ENCODE measurements at places on chromosomes 4 and X.

DNA sequence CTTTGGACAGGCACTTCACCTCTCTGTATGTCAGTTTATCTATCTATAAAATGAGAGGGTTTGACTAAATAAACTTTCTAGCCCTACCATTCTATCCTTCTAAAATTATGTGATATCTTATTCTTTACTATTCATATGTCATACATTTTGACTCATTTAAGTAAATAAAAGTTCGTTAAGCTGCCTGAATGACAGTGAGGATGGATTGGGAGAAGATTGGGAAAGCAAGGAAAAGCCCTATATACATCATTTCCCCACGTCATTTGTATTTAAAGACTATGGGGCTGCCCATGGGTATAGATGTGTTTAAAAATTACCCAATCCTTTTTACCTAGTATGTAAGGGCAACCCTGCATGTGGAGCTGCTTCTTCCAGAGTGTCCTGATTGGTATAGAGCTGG is 5.3 kb downstream of the SLC16A2 start:
- DNase-seq = no peak

DNA sequence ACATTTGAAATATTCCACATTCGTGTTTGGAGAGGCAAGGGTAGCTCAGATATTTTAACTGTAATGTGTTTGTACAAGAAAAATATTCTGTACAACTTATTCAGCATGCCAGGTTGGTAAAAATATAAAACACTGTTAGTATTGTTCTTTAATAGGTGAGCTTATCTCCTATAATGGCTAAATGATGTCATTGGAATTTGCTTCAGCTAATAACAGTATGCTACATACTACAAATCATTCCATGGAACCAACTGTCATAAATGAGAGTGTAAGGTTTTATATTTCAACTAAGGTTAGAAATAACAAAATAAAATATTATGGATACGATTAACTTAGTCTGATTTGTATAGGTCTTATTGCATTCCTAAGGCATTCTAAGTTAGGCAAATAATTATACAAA is 206.6 kb downstream of the ADGRL3 start:
- no peak for DNase-seq

DNA sequence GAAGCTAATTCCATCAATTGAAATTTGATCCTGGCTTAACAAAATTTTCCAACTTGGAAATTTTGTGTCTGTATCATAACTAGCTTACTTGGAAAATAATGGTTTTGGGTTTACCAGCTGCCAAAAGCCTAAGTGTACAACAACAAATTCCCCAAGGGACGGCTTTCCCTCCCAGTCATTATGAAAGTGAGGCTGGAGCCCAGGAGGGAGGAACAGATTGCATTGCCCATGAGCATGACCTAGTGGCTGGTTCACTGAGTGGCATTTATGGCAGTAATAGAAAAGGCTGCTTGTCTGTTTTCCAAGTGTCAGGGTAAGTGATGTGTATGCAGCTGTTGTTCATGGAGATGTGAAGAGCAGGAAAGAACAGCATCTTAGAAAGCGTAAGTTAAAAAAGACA is 70.8 kb upstream of the HHIP start:
- DNase-seq = no peak

DNA sequence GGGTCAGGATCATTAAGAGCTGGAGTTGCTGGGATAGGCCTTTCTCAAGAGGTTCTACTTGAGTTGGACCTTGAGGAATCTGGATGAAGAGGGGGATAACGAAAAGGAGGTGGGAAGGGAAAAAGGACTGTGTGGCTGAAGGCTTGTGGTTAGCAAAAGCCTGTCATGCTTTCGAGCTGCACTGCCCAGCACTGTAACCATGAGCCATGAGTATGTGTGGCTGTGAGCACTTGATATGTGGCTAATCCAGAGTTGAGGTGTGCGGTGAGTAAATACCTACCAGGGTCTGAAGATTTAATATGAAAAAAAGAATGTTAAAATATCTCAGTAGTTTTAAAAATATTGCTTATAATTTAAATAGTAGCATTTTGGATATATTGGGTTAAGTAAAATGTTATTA is 11.4 kb downstream of the TMEM165 start:
- no peak for DNase-seq

GRCh38 chr4:27846951-27847350 is 986.3 kb downstream of the STIM2 start:
- no peak for DNase-seq
